ENCODE measurements at places on chromosomes 12 and 14. TPM values are rescaled to one million over a fixed set of nuclear protein-coding genes. Genes with fewer than 3 reads are reported as not detected.

DNA sequence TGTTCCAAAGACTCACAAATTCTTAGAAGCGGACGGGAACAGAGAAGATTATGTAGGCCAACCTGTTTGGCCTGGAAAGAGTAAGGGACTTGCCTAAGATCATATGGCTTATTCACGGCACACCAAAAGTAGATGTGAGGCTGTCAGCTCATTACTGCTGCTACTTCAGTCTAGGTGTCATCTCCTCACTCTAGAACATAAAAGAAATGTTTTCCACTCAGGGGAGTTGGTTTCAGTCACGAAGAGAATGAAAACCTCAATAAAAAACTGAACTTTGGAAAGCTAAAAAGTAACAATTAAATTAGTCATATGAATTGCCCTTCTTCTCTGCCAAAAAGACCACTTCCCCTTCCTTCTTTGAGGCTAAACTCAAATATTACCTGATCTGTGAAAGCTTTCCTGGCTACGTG is 658 bp upstream of the CEP128 start:
- H3K27me3 ChIP-seq: no peaks in the 10 kb centered on the region
- peaks cover 16% of the 10 kb centered on the region for H3K4me1 ChIP-seq
- H3K4me3 ChIP-seq: peak overlapping the region; percentile 88
- no peaks in the 10 kb centered on the region for H3K36me3 ChIP-seq
- H3K27ac ChIP-seq: no peak overlapping the region

LRRC10 gene
- polyA plus RNA-seq: not detected

GRCh38 chr14:35482994-35483515 is 50.9 kb upstream of the INSM2 start:
- H3K36me3 ChIP-seq: no peaks in the 10 kb centered on the region
- H3K4me1 ChIP-seq: no peaks in the 10 kb centered on the region
- no peak overlapping the region for H3K4me3 ChIP-seq
- no peak for DNase-seq

DNA sequence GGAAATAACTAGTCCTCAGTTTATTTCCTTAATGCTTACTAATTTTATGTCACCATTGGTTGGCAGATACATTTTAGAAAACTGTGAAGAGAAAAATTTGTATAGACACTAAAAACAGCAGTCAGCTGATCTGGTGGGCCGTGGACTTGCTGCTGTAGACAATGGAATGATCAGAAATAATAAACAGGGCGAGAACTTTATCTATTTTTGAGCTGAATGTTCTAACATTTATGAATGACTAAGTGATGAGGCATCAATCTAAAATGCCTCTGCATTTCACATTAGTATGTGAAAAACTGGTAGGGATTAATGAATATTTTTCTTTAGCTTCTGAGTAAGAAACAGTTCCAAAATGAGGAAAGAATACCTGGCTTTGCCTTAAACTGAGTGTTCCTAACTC is 24.8 kb upstream of the PKP2 start:
- no peaks in the 10 kb centered on the region for H3K4me1 ChIP-seq
- H3K27me3 ChIP-seq: no peaks in the 10 kb centered on the region
- no peak overlapping the region for H3K27ac ChIP-seq
- no peak overlapping the region for H3K4me3 ChIP-seq

DNA sequence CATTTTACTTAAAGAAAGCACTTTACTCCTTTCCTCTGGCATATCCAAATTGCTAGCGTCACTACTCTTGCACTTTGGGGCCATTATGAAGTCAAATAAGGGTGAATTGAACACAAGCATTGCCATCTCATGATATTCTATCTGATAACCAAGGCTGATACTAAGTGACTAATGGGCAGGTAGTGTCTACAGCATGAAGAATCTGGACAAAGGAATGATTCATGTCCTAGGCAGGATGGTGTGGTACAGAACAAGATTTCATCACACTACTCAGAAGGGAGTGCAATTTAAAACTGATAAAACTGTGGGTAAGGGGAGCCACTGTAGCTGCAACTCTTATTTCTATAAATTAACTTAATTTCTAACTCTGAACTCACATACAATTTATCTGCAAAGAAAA is 7.7 kb upstream of the SLC6A15 start:
- H3K36me3 ChIP-seq: no peaks in the 10 kb centered on the region
- H3K4me1 ChIP-seq: no peaks in the 10 kb centered on the region
- no peak for DNase-seq

DNA sequence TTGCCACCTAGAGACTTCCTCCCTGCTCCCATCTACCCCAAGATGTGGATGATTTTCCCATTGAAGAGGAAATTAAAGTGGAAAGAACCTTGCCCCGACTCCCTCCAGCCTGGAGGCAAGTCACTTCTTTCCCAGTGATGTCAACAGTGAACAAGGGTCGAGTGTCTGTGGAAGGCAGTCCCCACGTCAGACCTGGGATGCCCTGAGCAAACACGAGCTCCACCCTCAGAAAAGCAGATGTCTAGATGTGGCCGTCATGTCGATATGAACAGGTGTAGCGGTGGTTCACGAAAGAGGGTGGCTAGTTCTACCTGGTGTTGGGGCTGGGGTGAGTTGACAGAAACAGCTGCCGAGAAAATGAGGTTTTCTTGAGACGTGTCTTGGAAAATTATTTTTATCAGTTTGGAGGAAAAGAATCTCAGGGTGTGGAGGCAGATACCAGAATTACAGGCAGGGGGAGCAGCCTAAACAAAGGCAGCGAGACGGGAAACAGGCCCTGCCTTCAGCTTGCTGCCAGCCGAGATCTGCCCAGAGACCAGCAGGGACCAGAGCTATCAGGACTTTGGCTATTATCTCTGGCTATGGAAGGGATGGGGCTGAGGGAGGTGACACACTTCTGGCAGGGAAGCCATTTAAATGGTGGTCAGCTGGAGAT is 25.9 kb downstream of the SYNDIG1L start:
- peak; percentile 28 for DNase-seq
- no peaks in the 10 kb centered on the region for H3K36me3 ChIP-seq
- no peak overlapping the region for H3K4me3 ChIP-seq

TDP1 gene
- 3.6 TPM for polyA plus RNA-seq

DNA sequence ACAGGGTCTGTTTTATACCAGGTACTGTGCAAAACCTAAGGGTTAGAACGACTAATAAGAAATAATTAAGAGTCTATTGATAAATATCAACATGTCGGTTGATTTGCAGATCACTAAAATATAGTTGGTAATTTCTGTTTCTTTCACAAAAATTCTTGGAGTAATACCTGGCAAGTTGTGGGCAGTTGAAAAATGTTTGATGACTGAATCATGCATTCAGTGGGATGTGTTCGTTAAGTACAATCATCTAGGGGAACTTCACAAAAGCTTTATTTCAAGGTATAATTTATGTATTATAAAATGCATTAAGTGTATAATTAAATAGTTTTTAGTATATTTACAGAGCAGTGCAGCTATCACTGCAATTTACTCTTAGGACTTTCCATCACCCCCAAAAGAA is 120.0 kb downstream of the KCNA5 start:
- H3K27me3 ChIP-seq: peaks cover 9% of the 10 kb centered on the region
- no peak for DNase-seq
- H3K4me3 ChIP-seq: no peak overlapping the region
- no peaks in the 10 kb centered on the region for H3K36me3 ChIP-seq
- H3K27ac ChIP-seq: no peak overlapping the region
- no peaks in the 10 kb centered on the region for H3K4me1 ChIP-seq

Measured in stomach (tissue), 19 donors.